ENCODE measurements at places on chromosomes 1 and 21.
A peak's percentile ranks its signal among the peaks of the same experiment; 100 is the strongest.

GRCh38 chr1:116817582-116818064 lies 63.4 kb downstream of the CD2 start:
- peak; percentile 50 for DNase-seq

DNA sequence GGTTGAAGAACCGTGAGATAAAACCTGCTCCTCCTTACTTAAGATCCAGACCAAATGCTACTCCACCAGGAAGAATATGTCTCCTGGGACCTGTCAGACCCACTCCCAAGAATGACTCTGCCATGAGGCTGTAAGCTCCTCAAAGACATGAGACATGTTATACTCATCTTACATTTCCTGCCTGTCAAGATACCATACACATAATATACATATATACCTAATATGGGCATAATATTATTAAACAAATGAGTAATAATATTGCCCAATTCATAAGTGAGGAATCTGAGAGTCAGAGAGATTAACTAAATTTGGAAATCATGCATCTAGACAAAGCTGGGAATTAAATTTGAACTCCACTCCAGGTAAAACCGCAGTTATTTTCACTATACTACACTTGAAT lies 634.9 kb downstream of the LMO4 start:
- DNase-seq: no peak

GRCh38 chr1:3779912-3780416 lies 7.4 kb downstream of the SMIM1 start:
- no peak for DNase-seq

DNA sequence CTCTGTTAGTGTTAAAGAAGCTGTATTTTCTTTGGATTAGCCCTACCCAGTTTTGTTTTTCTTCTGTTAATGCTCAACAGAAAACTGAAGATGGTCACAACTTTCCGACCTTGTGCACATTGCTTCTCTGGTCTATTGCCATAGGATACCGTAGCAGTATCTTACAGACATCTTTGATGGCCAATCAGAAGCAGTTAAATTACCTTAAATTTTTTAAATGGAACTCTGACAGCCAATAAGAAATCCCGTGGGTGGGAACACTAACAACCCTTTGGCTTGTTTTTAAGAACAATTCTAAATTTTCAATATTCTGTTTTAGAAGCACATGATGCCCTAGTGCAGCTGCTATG lies 17.2 kb downstream of the NFYC start:
- DNase-seq: no peak

- DNase-seq: no peak
These were observed 15.2 kb upstream of the IGSF3 start for GRCh38 chr1:116682641-116683221.

DNA sequence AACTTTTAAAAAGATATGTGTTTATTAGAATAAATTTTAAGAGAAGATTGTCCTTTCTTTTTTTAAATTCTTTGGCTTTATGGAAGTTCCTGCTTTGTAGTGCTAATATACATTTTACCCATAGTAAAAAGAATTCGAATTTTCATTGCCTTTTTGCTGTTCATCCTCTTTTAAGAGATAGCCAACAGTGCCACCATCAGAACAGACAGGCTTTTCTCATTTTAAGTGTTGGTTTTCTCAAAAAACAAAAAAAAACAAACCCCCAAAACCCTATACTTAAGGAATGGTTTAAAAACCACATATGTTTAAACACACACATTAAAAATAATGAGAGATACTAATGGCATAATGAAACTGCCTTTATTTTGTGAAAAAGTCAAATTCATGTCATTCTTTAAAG lies 118.8 kb downstream of the NEK7 start:
- DNase-seq: no peak

DNA sequence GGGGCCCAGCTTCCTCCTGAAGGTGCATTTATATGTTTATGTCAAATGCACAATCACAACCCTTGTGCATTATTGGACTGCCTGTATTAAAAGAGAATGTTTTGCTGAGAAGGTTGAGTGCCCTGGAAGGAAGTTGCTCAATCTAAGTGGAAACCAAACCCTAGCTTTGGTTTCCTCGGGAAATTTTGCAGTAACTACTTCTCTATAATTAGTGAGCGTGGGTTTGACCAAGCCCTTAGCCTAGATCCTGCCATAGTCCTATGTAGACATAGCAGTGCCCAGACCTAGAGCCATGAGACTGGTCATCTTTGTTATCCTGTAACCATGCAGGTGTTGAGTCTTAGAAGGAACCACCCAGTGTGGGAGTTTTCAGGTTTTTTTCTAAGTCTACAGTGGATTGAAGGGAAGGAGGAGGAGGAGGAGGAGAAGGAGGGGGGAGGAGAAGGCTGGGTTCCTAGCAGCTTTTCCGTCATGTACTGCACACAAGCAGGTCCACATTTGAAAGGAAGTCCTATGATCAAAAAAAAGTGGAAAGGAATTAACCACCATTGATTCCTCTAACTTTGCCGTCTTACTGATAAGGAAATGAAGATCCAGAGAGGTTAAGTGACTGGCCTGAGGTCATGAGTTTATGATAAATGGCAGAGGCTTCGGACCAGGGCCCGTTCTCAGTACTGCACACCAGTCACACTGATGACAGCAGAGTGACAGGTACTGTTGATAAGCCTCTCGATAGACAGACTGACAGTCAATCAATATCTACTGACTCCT lies 72.2 kb upstream of the LYST start:
- no peak for DNase-seq

GRCh38 chr1:174239541-174239940 lies 80.2 kb downstream of the RABGAP1L start:
- no peak for DNase-seq

DNA sequence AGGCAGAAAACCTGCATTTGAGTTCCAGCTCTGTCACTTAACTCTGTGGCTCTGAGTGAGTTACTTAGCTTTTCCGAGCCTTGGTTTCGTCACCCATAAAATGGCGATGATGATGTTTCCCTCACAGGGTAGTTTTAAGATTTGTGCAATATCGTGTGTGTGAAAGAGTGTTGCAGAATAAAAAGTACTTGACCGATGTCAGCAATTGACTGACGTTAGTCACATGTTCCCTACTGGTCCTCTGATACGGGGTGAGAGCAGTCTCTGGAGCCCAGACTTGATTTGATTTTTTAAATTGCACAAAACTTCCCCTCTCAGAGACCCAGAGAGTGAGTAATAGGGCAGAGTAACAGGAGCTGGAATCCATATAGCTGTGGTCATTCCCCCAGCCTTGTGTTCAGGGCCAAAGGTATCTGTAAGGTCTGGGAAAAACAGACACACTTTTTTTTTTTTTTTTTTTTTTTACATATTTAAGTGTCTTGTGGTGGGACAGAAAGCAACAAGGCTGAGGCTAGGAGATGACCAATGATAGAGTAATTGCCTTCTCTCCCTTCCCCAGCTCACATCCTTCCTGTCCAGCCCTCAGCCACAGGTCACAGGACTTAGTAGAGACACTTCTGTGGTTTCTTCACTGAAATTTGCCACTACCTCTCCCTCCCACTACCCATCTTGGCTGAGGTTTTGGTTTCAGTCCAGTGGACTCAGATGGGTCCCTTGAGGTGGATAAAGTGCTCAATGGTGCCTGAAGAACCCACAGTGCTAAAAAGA lies 2.0 kb downstream of the FCER1G start:
- peak; percentile 68 for DNase-seq

GRCh38 chr1:244897476-244898254 lies 33.3 kb upstream of the HNRNPU start:
- no peak for DNase-seq

DNA sequence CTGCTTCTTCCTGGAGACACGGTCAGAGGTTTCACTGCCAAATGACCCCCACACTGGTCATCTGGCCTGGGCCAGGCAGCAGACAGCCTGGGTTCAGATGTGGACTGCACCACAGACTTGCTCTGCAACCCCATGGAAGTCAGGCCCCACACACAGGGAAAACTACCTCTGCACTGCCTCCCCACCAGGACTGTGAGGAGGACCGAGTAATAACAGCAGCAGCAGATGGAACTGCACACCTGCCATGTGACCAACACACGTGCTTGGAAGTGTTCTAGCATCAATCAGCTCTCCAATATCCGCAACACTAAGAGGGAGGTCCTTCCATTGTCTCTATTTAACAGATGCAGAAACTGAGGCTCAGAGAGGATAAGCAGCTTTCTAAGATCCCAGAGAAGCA lies 51.4 kb downstream of the SLC9A1 start:
- DNase-seq: no peak

- no peak for DNase-seq
These were observed 22.6 kb downstream of the PDXK start for GRCh38 chr21:43741423-43742096.

DNA sequence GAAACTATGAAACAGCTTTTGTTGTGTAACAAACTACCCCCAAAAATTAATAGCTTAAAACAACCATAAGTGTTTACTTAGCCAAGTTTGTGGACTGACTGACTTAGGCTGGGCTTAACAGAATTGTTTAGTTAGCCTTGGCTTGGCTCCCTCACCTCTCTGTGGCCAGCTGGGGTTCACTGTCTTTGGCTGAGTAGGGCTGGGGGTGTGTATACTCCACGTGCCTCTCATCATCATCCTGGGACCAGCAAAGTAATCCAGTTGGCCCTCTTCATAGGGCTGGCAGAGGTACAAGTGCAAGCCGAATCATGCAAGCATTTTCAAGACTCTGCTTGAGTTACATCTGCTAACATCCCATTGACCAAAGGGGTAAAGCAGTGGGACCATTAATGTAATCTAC lies 252.3 kb downstream of the BRINP2 start:
- no peak for DNase-seq

DNA sequence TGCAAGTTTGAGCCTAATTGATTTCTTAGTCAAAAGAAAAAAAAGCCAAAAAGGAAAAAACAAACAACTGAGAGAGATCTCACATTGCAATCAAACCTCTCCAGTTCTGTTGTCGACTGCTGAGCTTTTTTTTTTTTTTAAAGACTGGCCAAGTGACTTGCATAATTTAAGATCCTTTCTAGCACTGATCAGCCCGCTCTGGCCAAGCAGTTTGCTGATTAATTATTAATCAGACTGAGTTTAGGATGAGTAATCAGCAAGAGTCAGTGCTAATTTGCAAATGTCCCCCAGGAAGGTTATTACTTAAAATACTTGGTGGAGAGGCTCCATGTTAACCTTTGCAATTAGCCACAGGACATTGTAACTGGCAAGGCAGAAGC lies 39.3 kb downstream of the HMGB4 start:
- no peak for DNase-seq

DNA sequence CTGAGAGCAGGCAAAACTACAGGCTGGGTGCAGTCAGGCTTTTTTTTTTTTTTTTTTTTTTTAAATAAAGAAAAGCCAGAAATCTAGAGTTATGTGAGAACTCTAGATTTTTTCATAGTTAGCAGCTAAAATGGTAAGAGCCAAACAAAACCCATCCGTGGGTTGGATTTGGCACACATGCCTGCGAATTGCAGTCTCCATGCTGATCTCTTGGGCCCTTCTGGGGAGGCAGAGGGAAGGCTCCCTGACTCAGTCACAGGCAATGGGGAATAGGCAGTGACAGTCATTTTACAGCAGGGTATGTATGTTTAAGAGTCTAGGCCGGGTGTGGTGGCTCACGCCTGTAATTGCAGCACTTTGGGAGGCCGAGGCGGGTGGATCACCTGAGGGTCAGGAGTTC lies 2.6 kb downstream of the TXLNA start:
- no peak for DNase-seq

- DNase-seq: no peak
These were observed 50.1 kb downstream of the ATF6 start for GRCh38 chr1:161816201-161816600.

- DNase-seq: no peak
These were observed 11.6 kb downstream of the KCNQ4 start for GRCh38 chr1:40794974-40795715.

DNA sequence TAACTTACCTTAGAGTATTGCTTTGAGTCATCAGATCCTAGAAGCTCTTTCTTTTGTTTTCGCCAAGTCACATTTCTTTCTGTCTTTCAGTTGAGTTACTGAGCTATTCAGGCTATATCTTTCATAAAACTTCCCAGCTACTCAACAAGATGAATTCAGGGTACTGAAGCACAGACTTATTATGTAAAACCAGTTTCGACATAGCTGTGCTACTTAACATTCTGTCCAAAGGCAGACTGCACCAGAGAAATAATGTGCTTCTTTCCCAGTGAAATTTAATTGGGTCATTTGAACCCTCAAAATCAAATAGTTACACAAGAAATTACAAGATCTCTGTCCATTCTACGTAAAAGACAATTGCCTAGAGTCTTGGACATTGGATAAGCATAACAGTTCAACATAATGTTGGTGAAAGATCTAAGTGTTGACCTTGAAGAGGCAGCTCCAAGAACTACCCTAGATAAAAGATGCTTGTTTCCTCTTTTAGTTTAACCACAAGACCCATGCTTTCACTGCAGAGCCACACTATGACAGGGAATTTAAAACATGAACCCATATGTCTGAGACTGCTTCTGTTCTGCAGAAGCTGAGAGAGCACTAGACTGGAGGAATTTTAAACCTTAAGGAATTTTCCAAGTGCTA lies 163.2 kb downstream of the LRRC40 start:
- no peak for DNase-seq

DNA sequence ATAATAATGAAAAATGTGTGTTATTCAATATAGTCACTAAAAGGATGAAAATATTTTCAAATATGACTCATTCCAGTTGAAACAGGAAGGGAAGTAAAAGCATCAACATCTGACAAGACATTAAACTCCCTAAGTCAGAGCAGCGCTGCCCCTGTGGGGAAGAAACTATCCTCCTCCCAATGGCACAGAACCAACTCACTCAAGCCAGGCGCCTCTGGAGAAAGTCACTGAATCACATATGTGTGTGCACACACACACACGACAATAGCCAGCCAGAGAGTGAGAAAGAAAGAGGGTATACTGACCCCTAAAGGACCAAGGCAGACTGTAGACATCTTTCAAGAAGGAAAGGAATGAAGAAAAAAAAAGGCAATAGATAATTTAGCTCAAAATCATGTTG lies 126.9 kb downstream of the SETD4 start:
- DNase-seq: peak; percentile 58

DNA sequence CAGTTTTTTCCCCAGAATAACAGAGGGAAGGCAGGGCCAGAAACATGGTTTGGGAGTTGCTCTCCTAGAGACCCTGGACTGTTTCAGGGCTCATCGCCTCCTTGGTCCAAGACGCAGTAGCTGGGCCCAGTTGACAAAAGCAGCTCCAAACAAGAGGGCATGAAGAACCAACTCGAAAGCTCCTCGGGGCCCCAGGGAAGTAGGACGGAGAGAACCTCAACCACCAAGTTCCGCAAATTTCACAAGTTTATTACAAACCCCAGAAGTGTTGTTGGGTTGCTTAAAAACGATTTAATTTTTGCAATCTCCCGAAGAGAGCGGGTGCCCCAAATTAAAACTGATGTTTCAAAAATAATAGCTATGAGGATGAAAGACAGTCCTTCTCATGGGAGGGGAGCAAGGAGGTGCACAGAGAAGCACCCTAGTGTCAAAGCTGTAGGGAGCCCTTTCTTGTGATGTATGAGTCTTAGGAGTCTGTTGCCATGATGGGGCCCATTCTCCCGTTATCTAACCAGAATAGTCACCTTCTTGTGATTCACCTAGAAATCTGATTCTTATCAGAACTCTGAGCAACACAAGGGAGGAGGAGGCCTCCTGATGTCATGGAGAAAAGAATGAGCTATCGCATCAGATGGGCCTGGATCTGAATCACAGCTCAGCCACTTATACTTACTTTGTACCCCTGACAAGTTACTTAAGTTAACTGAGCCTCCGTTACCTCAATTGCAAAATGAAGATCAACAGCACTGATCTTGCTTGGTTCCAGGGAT lies 165.7 kb upstream of the IRF2BP2 start:
- peak; percentile 62 for DNase-seq

Data from upper lobe of left lung (tissue), 6 donors.